ENCODE measurements at places on chromosomes 16 and 17.
A peak's percentile ranks its signal among the peaks of the same experiment; 100 is the strongest.

DNA sequence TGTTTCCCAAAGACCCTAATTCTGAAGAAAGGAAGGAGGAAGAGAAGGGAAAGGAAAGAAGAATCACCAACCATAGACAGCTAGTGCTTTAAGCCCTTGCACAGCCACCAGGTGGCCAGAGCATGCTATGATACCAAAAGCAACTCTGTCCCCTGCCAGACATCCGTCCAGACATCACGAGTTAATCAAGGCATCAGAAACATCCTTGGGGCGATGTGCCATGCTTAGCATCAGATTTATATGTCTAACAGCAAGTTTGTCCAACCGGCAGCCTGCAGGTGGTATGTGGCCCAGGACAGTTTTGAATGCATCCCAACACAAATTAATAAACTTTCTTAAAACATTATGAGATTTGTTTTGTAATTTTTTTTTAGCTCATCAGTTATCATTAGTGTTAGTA lies 2.9 kb upstream of the CRYBA1 start:
- no peak for DNase-seq

GRCh38 chr16:55701442-55702319 lies 45.9 kb downstream of the SLC6A2 start:
- peak; percentile 57 for DNase-seq

DNA sequence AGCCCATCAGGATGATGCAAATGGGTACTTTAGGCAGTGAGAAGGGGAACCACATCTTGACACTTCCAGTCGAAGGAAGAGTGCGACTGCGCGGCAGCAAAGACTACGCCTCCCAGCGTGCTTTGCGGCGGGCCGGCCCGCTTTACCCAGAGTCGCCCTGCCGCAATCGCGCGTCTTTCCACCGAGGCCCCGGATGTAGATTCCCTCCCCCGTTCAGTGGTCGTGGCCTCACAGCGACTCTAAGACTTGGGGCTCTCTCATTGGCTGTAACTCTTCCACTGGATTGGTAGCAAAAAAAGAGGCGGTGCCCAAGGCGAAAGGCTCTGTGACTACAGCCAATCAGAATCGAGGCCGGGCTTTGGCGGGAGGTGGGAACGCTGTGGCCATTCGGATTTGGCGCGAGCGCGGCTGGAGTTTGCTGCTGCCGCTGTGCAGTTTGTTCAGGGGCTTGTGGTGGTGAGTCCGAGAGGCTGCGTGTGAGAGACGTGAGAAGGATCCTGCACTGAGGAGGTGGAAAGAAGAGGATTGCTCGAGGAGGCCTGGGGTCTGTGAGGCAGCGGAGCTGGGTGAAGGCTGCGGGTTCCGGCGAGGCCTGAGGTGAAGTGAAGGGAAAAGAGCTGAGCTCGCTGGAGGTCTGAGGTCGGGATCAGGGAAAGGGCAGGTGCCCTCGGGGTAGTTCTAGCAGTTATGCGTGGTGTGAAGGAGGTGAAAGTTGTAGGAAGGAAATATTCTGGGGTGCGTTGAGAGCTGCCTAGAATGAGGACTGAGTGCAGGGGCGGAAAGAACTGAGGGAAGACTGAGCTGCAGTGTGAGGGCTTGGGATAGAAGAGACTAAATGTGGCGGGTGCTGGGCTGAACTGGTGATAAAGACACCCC lies at the start of gene CDC6:
CDC6 (plus strand) TSS at position 386 of the 876 bp plus-strand sequence. CDS start 1,542 bp downstream, outside the sequence.
- peak; percentile 97 for DNase-seq

DNA sequence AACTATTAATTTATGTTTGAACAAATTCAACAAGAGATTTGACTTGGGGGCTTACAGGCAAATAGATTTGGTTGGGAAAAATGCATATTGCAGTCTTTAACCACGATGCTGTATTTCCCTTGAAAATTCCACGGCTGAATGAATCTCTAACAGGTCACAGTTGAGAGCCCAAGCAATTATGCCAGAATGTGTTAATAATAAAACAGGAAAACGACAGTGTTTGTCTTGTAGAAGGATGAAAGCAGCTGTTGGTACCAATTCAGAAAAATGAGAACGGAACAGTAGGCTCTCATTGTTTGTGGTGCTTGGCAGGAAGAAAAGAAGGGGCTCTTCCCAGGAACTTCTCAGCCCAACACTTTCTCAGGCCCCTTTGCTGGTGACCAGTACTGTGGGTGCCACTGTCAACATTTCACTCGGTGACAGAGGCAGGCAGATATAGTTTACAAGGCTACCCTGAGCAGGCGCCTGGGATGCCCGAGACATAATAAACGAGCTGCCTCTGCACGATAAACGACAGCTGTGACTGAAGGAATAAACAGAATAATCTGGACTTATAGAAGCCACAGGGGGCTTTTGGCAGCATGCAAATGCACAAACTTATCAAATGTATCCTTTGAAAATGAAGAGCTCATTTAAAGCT lies 387.1 kb downstream of the HS3ST4 start:
- no peak for DNase-seq

- no peak for DNase-seq
These were observed 706 bp downstream of the TEN1 start for GRCh38 chr17:75979705-75980187.

- peak; percentile 36 for DNase-seq
These were observed 121.5 kb downstream of the STXBP4 start for GRCh38 chr17:55090079-55090492.

DNA sequence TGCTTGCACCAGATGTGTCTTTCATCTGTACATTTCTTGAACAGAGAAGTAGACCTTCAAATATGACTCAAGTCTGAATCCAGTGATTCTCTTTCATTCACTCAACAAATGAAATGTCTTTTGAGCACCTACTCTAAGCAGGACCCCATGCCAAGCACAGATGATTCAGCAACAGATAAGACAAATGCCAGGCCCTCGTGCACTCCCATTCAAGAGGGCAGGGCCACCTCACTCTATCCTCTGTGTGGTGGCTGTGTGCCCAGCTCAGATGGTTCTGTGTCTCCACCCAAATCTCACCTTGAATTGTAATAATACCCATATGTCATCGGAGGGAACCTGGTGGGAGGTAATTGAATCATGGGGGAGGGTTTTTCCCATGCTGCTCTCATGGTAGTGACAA lies 74.1 kb upstream of the NKD1 start:
- no peak for DNase-seq

DNA sequence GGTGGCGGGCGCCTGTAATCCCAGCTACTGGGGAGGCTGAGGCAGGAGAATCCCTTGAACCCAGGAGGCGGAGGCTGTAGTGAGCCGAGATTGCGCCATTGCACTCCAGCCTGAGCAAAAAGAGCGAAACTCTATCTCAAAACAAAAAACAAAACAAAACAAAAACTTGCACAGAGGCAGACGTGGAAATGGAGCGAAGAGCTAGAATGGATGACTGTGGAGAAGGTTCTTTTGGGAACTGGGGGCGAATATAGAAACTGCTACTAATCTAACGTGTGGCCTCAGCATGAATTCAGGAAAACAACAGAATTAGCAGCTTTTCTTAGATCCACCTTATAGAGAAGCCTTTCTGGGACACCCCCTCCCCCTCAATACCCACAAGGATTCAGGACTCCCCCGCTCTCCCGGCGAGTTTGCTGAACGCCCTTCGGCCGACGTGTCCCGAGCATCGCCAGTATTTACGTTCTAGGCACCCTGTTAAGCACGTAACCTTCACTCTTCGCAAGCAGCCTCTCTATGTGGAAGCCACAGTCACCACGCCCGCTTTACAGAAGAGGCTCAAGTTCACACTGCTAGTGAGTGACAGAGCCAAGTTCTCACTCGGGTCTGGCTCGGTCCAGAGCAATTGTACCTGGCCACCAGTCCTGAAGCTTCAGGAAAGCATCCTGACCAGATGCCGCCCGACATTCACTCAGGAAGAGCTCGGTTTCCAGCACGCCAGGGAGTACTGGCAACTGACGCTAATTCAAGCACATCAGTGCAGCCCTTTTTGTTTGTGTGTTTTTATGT lies 13.3 kb upstream of the ABR start:
- no peak for DNase-seq

DNA sequence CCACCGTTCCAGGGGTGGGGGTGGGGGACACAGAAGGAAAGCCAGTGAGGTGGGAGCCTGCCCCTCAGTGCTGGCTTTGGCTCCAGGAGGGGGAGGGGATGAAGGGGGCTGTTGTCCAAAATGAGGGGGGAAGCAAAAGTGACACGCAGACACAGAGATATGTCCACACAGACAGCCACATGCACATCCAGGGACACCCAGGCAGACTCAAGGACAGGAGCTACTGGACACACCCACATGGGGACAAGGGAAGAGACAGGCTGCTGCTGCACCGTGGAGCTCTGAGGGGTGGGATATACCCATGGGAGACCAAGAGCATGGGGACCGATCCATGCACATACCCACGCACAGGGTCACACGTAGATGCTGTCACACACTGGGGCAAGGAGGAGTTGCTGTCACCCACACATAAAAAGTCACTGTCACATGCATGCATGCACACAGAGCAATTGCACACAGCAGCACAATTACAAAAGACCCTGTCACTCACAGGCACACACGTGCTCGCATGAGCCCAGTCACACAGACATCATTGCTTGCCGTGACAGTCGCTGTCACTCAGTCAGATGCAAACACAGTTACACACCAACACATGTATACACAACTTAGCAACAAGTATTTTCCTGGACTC lies 1.3 kb downstream of the THRA start:
- no peak for DNase-seq

DNA sequence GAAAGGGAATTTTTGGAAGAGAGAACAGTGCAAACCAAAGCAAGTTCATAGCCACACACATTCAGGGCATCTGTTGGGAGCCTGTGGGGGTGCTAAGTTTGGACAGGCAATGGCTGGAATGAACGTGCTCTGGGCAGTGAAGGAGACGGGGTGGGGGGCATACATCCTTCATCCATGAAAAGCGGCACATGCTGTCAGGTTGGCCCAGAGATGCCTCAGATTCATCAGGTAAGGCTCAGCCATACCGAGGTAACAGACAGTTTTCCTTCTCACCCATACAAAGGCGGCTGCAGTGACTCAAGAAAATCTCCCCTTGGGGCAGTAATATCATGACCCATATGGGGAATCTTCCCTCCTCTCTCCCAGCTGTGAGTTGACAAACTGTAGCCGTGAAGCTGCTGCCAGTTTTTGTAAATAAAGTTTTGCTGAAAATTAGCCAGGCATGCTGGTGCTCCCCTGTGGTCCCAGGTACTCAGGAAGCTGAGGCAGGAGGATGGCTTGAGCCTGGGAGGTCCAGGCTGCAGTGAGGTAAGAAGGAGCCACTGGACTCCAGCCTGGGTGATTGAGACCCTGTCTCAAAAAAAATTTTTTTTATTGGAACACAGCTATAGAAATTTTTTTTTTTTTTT lies 9.2 kb upstream of the UBALD2 start:
- DNase-seq: no peak

GRCh38 chr17:80863626-80864025 lies 128.0 kb upstream of the CHMP6 start:
- DNase-seq: no peak

GRCh38 chr16:84704253-84704652 lies 4.5 kb downstream of the USP10 start:
- no peak for DNase-seq

- DNase-seq: no peak
These were observed 6.8 kb downstream of the EFCAB13 start for GRCh38 chr17:47330548-47330947.

DNA sequence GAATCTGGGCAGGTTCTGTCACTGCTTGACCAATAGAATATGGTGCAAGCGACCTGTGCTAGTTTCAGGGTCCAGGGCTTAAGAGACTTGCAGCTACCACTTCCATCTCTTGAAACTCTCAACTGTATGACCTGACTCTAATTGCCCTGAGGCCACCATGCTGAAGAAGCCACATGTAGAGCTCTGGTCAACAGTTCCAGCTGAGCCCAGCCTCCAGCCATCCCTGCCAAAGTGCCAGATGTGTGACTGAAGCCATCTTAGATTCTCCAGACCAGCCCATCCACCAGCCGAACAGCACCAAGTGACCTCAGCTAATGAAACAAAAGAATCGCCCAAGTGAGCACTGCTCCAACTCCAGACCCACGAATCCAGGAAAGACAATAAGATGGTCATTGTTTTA lies 3.4 kb upstream of the MT2A start:
- no peak for DNase-seq

GRCh38 chr16:82598771-82599170 lies 28.0 kb upstream of the CDH13 start:
- no peak for DNase-seq

- DNase-seq: no peak
These were observed 1480.2 kb upstream of the CDH8 start for GRCh38 chr16:63516394-63516793.

GRCh38 chr17:69535016-69535570 lies 120.6 kb downstream of the MAP2K6 start:
- no peak for DNase-seq

DNA sequence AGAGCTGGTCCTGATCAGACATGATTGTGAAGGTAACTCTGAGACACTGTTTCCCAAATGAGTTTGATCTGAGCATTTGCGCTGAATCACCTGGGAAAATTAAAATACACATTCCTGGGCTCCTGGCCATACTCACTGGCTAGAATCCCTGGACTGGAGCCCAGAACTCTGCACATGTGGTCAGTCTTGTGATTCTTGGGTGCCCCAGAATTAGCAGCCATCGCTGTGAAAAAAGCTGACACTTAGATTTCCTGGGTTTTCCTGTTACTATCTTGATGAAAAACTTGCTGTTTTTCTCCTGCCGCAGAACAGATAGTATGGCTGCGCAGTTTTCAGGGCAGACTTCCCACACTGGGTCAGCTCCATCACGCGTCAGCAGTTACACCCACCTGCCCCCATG lies 24.6 kb downstream of the NECAB2 start:
- DNase-seq: no peak

GRCh38 chr16:10514369-10515055 lies 65.9 kb downstream of the EMP2 start:
- peak; percentile 42 for DNase-seq

- DNase-seq: no peak
These were observed 61.3 kb downstream of the GRIN2A start for GRCh38 chr16:10120953-10121352.

DNA sequence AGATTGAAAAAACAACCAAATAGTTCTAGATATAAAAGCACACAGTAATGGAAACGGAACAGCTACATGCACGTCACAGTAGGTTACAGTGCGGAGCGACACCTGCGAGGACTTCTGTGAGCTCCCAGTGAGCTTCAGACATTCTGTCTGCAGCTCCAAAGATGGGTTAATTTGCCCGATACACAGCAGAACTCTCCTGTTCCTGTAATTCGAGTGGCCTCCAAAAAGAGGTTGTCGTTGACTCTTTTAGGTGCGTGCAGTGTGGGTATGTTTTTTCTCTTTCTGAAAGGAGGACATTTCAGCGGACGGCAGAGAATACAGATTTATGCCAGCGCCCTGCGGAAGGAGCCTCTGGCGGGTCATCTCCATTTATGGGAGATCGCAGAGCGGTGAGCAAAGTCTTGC lies 2.9 kb downstream of the OR1F1 start:
- no peak for DNase-seq

GRCh38 chr17:65930140-65930730 lies 261.7 kb downstream of the CEP112 start:
- no peak for DNase-seq

Measured in activated T-cell treated with anti-CD3 and anti-CD28 coated beads, Interleukin-2, amount 50 U/mL, for 24 hours (primary cell).